ENCODE measurements at places on chromosomes 5 and 9.

GRCh38 chr9:70480405-70480980, 66.0 kb upstream of the KLF9 start:
- DNase-seq, result peak; percentile 74

DNA sequence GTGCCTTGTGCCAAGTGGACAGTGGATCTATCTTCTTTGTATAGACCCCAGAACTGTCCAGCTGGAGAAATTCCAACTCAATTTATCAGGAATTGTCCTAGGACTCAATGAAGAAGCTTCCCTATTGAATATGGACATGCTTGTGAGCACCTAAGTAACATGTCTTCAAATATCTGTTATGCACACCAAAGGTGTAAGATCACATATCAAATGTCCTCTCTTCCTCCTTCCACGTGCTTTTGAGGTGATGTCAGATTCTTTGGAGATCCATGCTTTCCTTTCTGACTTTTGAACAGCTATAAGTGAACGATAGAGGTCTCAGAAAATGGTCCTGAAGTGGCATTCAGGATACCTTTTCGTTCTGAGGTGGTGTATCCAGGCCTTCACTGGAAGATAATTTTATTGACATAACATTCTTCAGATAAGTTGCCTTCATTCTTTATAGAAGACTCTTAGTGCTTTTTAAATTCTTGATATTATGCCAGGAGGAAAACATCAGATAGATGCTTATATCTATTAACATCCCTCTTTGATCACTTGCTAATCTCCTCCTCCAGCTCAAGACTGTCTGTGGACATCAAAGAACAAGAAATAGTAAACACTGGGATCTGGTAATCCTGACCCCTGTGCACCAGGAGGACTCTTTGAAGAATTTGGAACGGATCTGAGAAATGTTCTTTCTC, 246.4 kb downstream of the SMARCA2 start:
- no peak for DNase-seq

DNA sequence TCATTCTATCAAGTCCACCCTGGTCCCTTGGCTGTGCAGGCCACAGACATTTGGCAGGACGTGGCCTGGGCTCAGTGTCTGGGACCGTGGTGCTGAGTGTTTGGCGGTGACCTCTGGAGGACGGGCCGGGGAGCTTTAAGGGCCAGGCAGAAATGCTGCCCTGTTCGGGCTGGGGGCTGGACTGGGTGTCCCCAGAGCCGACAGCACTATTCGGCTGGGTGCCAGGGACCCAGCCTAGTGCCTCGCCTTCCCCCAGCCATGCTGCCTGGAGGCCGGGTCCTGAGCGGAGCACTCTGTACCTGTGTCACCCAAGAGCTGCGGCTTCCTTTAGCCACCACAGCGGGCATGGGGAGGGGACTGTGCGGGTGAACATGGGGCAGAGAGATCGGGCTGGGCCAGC, 40.4 kb downstream of the COL5A1 start:
- DNase-seq, result no peak

DNA sequence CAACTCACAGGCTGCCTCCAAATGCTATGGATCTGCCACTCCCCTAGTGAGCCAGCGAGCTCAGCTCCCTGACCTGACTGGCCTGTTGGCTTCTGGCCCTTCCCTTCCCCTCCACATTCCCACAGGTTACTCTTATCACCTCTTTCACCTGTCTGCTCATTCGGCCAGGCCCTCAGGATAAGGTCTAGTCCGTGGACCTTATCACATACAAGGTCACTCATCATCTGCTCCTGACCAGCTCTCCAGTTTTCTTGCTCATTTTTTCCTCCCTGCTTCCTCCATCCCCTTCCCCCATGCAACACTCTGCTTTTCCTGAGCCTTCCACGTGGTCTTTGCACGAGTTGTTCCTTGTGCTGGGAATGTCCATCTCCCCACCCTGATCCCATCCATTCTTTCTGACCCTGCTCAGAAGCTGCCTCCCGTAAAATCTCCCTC, 25.9 kb upstream of the NDST1 start:
- DNase-seq, result no peak

- DNase-seq, result no peak
Measured at GRCh38 chr9:25396828-25397227, 281.4 kb downstream of the TUSC1 start.

DNA sequence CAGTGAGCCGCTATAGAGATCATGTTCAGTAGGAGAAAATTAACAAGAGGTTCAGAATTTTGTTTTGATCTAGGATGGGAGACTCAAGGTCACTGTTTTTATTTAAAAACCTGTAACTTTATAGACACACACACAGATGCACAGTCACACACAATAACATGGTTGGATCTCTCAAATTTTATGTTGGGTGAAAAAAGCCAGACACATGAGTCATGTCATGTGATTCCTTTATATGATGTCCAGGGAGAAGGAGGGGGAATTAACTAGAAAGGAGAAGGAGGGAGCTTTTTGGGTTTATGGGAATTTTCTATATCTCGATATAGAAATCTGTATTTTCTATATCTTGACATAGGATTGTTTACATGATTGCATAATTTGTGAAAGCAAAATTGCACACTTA, 17.1 kb downstream of the C6 start:
- DNase-seq, result no peak

- DNase-seq, result no peak
Measured at GRCh38 chr5:108437425-108437824, 55.5 kb upstream of the FBXL17 start.

DNA sequence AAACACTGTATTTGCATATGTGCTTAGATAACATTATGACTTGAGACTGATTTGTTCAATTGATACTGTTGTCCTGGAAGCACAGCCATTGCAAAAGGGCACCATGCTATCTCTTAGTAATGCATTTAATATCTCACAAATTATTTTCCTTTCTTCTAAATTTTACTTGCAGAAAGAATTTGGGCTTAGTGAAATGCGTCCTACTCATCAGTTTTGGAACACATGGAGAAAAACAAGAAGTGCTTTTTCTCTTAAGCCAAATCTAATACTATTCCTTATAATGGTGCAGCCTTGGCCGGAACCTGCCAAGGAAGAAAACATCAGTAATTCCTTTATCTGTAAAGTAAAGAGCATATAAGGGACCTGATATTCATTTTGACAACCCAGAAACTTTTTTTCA, 172.2 kb upstream of the ZNF608 start:
- no peak for DNase-seq

GRCh38 chr5:147479444-147479843, 30.4 kb downstream of the DPYSL3 start:
- no peak for DNase-seq

GRCh38 chr9:137293482-137294090, 8.5 kb downstream of the NRARP start:
- DNase-seq, result no peak

GRCh38 chr5:179793468-179794139, at the start of gene LTC4S:
TSS of gene LTC4S (plus strand) at chr5:179793986. CDS start at chr5:179794081, 95 bp downstream.
- no peak for DNase-seq

DNA sequence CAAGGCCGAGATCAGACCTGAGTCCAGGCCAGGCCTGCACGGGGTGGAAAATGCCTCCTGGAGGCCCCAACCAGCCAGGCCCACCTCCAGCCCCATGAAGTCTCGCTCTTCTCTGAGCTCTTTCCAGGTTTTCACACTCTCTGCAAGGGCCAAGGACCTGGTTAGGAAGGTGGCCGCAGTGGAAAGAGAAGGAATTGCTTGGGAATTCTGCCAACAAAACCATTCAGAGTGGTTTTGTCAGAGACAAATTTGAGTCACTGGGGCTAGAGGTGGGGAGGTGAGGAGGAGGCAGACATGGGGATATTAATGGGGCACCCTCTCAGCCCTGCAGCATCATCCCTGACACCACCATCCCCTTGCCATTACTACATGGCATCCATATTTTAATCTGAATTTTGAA, 261.0 kb downstream of the ROR2 start:
- DNase-seq, result no peak

DNA sequence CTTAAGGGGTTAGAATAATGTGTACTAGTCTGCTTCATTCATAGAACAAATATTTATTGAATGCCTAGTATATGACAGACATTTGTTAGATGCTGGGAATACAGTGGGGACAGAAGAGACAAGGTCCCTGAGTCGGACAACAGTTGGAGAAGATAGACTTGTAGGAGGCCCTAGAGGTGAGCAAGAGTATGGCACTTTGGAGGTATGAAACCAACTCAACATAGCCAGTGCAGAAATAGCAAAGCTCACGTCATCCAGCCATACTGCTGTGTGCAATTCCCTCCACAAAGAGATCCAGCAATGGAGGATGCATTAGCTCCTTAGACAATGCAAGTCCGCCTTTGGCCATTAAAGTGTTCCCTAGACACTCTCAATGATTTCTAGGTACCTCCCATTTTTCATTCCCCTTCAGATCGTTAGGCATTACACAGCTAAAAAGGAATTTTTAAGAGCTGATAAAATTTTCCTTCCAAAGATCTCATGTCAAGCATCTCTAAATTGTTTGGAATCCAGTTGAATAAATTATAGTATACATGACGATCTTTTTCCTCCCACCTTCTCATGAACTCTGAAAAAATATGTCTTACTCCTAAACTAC, 1949.6 kb upstream of the WWC1 start:
- DNase-seq, result no peak
